ENCODE measurements at places on chromosomes 13 and 19.

DNA sequence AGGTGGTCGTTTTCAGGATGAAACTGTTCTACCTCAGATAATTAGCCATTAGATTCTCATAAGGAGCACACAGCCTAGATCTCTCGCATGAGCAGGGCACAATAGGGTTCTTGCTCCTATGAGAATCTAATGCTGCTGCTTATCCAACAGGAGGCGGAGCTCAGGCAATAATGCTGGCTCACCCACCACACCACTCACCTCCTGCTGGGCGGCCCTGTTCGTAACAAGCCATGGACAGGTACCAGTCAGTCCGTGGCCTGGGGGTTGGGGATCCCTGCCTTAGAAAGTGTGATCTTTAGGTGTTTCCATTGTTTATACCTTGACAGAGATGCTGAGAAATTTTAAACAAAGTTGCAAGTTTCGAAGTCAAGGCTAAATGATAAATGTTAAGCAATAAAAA lies 344.6 kb upstream of the HTR2A start:
- no peak for DNase-seq

GRCh38 chr13:67557642-67558241 lies 327.6 kb upstream of the PCDH9 start:
- no peak for DNase-seq

DNA sequence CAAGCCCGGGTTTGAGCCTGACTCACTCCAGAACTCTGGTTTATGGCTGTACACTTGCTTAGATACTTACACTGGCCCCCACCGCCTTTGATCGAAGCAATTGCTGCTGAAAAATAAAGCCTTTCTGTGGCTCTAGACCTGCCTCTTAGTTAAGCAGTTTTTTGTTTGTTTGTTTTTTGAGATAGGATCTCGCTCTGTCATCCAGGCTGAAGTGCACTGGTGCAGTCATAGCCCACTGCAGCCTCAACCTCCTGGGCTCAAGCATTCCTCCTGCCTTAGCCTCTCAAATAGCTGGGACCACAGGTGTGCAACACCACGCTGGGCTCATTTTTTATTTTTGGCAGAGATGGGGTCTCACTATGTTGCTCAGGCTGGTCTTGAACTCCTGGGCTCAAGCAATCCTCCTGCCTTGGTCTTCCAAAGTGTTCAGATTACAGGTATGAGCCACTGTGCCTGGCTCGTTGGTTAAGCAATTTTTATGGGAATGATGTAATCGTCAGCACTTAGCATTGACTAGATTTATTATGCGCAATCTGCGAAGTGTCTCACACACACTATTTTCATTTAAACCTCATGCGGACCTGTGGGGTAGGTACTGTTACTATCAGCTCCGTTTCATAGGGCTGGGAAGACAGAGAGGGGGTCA lies 22.2 kb downstream of the PPP2R1A start:
- DNase-seq, result no peak

DNA sequence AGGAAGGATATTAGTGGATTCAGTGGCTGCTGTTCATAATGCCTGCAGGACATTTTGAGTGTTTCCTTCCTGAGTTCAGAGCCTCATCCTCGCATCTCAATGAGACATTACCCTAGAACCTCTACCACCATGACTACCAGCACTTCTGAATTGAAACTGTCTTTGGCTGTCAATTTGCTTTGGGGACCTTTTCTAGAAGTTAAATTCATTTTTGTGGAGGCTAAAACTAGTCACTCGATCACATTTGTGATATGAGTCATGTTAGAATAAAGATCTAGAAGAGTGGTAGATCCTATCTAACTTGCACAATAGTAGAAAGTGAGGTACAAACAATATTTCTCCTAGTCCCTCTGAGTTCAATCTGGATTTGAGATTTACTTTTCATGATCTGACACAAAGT lies 124.9 kb downstream of the KCNRG start:
- no peak for DNase-seq

- DNase-seq, result peak; percentile 37
Observed at GRCh38 chr19:7515645-7516151, at the start of gene ZNF358. TSS of gene ZNF358 (plus strand) at chr19:7516103. CDS start at chr19:7519243, 3,140 bp downstream.

GRCh38 chr13:97432232-97432916 lies 1.6 kb upstream of the RAP2A start:
- DNase-seq, result no peak

DNA sequence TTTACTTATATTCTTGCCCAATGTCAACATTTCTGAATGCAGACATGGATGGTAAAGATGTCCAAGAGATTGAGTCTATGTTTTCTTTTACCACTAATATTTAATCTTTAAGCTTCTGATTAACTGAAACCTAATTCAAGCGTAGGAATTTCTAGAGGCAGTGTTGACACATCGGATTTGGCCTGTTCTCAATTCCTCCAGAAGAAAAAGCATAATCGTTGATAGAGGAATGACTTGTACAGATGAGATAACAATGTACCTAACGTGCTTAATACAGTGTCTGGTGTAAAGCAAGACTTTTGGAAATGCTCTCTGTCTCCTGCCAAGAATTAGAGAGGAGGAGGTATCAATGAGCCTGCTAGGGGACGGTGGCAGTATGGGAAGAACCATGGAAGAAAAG lies 35.2 kb downstream of the SLC15A1 start:
- no peak for DNase-seq

GRCh38 chr19:11187441-11187840 lies 9.9 kb downstream of the KANK2 start:
- DNase-seq, result no peak

DNA sequence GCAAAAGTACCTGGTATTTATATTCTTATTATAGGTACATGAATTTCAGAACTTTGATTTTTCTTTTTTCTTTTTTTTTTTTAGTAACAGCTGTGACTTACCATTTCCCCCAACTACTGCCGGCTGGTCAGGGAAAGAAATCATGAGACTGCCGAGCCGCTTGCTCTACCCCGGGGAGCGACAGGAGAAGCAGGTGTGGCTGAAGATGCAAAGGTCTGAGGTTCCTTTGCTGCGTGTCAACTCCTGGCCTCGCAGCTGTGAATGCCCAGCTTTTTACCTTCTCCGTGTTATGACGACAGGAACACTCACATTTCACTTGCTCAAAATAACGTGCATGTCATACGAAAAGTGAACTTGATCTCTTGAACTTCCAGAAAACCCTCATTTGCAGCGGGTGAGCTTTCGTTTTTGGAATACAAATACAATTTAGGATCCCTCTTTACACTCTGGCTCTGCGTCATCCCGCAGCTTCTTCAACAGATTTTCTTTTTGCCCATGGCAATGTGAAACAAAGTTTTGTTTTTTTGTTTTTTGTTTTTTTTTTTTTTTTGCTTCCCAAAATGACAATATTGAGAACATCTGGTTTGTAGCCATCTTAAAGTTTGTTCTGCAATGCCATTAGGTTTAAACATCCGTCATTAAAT lies 117.9 kb downstream of the EFNB2 start:
- no peak for DNase-seq

DNA sequence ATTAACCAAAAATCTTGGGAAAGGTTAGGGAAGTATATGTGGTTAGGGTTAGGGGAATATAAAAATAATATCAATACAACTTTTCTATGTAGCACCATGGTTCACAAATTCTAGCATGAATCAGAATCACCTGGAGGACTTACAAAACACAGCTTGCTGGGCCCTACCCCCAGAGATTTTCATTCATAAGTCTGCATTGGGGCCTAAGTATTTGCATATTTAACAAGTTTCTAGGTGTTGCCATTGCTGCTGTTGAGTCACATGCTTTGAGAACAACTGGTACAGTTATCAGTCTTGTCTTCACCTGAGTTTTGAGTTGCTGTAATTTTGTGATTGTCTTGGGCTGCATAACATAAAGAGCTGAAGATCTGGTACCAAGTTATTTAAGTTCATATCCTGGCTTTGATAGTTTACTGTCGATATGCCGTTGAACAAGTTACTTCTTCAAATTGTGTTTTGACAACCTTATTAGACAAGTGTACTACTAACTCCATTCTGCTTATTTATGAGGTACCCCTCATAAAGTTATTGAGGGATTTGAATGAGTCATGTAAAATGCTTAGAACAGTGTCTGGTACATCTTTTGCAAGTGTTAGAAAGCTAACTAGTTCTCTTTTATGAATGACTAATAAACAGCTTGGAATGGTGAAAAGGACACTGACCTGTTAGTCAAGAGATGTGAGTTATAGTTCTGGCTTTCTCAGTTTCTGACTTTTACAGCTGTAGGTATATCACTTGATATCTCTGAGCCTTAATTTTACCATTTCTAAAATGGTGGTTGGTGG lies 132.9 kb downstream of the PAN3 start:
- no peak for DNase-seq

- DNase-seq, result no peak
Observed at GRCh38 chr19:46608178-46608577, 7.0 kb downstream of the CALM3 start.

- DNase-seq, result no peak
Observed at GRCh38 chr13:73958657-73959397, 175.4 kb downstream of the KLF12 start.

DNA sequence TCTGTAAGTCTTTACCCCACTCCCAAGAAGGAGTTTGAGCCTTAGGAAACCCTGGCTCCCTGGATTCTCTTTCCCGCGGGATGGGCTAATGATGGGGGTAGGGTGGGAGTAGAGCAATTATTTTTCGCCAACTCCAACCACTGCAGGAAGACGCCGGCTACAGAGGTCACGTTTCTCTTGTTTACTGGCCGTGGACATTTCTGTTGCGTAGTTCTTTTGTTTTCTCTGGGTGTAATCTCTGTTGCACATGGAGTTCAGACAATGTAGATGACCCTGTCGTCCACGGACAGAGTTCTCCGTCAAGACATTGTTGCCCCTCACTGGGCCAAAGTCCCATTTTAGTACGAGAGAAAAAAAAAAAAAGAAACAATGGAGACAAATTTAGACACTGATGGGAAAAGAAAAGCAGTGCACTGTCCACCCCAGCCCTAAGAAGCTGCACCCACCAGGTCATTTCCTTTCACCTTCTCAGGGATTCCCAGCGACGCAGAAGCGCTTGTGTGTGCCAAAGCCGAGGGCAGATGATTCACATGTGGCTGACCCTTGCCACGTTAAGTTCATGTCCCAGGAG lies 133.9 kb upstream of the ARGLU1 start:
- DNase-seq, result no peak

GRCh38 chr13:79451500-79451962 lies 29.4 kb upstream of the NDFIP2 start:
- DNase-seq, result peak; percentile 83

GRCh38 chr13:108902405-108903155 lies 273.2 kb downstream of the MYO16 start:
- DNase-seq, result no peak

DNA sequence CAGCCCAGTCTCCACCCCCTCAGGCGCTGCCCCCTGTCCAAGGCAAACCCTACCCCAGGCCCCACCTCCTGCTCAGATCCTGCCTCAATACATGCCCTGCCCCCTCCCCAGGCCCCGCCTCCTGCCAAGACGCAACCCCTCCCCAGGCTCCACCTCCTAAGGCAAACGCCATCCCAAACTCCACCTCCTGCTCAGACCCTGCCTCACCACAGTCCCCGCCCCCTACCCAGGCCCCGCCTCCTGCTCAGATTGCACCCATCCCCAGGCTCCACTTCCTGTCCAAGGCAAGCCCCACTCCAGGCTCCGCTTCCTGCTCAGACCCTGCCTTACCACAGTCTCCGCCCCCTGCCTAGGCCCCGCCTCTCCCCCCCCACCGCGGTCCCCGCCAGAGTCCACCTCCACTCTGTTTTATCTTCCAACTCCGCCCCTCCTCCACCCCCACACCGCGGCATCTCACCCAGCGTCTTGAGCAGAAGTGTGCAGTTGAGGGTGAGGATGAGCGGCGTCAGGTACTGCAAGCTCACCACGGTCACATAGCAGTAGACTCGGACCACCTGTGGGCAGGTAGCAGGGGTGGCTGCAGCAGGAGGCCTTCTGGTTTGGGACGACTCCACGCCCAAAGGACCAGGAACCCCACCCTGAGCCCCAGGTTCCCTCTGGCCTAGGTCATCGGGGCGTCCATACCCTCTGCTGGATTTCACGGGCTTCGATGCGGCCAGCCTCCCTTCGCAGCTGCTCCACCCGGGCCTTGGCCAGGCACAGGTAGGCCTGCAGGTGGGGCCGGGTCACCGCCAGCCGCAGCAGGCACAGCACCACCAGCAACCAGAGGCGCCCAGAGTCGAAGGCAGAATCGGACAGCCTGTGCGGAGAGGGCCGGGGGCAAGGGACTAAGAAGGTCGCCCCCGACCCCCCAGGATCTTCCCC lies 17.7 kb downstream of the TMEM161A start:
- DNase-seq, result peak; percentile 23

- DNase-seq, result peak; percentile 11
Observed at GRCh38 chr13:95301968-95302393, 730 bp upstream of the ABCC4 start.

DNA sequence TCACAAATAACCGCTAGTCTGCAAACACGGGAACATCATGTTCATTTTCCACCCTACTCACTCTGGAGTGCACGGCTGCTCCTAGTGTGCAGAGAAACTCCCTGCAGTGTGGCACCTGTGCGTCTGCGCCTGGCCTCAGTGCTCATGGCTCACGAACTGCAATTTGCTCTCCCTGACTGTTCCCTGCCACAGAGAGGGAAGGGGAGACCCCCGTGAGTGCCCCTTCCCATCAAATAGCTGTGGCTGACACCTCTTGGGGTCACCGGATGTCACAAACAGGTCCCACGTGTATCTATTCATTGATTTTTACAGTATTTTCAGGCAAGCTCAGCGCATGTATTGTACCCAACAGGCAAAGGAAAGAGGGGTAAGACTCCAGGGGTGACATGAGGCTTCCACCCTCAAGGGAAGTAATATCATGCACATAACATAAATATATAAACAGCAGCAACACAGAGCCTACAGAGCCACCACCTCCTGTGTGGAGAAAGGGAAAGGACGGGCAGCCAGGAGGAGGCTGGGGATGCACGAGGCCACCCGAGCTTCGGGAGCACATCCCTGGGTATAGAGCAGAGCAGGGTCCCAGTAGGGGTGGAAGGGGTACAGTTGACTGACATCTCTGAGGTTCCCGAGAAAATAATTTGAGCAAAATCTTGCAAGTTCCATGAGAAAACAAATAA lies 140.3 kb upstream of the SOX1 start:
- no peak for DNase-seq

DNA sequence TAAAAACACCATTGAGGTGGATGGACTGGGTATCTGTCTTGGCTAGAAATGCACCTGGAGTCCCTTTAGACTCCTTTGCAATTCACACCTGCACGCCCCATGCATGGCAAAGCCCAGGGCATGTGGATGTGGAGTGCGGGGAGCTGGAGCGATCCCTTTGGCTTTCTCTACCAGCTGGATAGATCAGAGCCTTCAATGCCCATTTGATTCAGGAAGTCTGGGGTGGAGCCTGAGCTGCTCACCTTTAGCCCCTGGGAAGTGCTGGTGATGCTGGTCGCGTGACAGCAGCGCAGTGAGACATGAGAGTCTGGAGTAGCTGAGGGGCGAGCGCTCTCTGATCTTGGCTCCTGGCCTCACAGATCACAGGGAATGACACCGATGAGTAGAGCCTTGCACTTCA lies 4.8 kb upstream of the ZNF536 start:
- DNase-seq, result no peak

DNA sequence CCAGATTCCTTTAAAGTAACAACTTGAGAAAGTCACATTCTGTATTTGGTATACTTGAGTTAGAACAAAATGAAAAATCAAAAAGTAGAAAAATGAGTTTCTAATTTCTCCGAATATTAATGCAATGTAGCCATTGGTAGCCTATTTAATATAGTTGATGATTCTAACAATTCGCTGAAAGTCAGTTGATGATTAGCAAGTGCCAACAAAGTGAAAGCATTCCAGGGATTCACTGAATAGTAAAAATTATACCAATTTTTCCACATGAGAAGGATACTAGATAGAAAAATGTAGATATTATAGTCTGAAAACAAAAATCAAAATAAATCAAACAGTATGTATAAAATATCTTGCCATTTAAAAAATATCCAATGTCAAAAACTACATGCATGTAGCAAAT lies 117.2 kb downstream of the FREM2 start:
- no peak for DNase-seq

GRCh38 chr19:49681830-49682229 lies 4.8 kb downstream of the PRMT1 start:
- no peak for DNase-seq
